ENCODE measurements at places on chromosomes 2 and 18. TPM values are rescaled to one million over a fixed set of nuclear protein-coding genes. Genes with fewer than 3 reads are reported as not detected.

- no peak for DNase-seq
These were observed 70.8 kb downstream of the SPRED2 start for GRCh38 chr2:65361623-65362022.

- DNase-seq, result no peak
These were observed 223.8 kb downstream of the CMPK2 start for GRCh38 chr2:6641956-6642355.

GRCh38 chr2:63667132-63667700 lies 78.5 kb downstream of the MDH1 start:
- DNase-seq, result no peak

GRCh38 chr2:163906410-163906809 lies 170.6 kb upstream of the FIGN start:
- no peak for DNase-seq

DNA sequence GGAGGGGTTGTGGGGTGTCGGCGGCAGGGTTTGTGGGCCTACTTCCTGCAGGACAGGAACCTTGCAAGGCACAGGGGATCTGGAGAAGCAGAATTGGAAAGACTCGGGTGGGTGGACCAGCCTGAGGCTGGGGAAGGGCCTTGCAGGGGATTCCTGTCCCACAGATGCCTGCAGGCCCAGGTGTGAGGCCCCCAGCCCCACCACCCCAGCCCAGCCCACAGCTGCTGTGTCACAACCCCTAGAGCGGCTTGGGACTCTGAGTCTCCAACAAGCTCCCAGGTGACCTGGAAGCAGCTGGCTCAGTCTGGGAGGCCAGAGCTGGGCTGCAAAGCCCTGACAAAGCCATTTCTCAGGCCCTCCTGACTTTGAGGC lies 93.1 kb downstream of the ZFP36L2 start:
- no peak for DNase-seq

- peak; percentile 75 for DNase-seq
These were observed 786 bp downstream of the TET3 start for GRCh38 chr2:73985308-73986084.

DNA sequence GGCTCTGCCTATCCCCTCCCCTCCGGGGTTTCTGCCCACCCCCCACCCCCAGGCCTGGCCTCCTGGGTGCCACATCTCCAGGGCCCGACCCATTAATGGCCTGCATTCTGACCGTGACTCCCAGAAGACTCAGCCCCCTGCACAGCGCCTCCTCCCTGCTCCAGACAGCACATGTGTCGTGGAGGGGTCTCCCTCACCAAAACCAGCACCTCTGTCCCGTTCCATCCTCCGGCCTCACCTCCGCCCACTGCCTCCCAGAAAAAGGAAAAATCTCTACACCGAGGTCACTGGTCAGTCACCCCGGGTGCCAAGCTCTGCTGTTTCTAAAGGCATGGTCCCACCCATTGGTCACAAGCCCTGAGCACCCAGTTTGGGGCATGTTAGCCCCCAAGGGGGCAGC lies 65.2 kb downstream of the GBX2 start:
- peak; percentile 45 for DNase-seq

- no peak for DNase-seq
These were observed 118.4 kb downstream of the TWIST2 start for GRCh38 chr2:238966072-238966937.

DNA sequence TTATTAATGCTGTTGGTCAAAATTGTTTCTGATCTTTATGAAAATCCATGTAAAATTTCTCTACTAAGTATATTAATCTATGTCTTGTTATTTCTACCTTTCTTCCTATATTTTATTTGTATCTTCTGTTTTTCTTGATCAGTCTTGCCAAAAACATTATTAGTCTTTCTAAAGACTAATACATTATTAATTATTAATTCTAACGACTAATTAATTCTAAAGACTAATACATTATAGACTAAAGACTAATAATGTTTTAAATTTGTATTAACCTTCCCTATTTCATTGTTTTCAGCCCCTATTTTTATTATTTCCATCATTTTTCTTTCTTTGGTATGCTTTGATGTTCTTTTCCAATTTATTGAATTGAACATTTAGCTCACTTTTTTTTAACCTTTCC lies 27.7 kb downstream of the NEURL3 start:
- DNase-seq, result no peak

Gene MAL
- total RNA-seq, result 21.2 TPM

Gene CFAP210
- total RNA-seq, result not detected

Gene AQP12A
- not detected for total RNA-seq

Gene CGREF1
- 0.43 TPM for total RNA-seq

All from upper lobe of right lung (tissue), 1 donor.